Mucosa of descending colon (tissue), 3 donors: ENCODE measurements at places on chromosomes 4 and X. TPM values are rescaled to one million over a fixed set of nuclear protein-coding genes. Genes with fewer than 3 reads are reported as not detected.

DNA sequence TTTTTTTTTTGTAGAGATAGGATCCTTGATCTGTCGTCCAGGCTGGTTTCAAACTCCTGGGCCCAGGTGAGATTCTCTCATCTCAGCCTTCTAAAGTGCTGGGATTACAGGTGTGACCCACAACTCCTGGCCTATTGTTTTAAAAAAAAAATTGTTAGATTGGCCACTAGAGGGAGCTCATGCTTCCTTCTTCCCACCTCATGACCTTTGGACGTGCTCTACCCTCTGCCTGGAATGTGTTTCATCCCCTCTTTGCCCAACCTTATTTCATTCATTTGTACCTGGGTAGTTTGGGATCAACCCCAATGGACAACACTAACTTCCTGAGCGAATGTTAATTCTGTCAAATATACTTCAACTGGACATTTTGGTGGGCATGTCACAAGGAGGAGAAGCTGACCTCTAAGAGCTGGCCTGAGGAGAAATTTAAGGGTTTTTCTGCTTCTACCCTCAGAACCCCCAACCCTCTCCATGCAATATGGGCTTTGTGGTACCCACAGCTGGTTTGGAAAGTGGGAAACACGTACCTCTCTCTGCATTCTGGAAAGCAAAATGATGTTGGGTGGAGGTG is 6.4 kb downstream of the PPEF2 start:
- DNase-seq = no peak

DNA sequence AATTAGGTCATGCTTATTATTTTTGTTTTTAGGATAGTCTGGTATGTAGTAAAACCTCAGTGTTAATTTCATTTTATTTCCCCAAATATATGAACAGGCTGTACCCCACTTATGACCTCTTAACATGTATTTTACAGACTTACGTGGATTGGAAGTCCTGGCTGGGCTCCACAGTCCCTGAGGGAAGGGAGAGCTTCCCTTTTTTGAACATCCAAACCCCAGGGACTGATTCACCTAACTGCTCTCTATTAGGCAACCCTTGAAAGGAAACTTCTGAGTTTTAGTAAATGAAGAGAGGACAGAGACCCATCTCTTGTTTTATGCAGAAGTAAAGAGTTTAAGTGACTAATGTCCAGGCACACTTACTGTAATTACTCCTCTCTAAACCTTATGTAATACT is 233.1 kb upstream of the SPRY1 start:
- DNase-seq = no peak

- no peak for DNase-seq
Measured at GRCh38 chr4:19372390-19372789, 879.3 kb upstream of the SLIT2 start.

DNA sequence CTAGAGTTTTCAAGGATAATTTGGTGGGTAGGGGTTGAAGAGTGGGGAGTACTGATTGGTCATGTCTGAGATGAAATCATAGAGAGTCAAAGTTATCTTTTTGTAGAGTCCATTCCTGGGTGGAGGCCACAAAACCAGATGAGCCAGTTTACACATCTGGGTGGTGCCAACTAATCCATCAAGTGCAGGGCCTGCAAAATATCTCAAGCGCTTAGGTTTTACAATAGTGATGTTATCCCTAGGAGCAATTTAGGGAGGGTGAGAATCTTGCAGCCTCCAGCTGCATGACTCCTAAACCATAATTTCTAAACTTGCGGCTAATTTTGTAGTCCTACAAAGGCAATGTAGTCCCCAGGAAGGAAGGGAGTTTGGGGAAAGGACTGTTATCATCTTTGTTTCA is 988.3 kb upstream of the LCORL start:
- no peak for DNase-seq

Gene GAGE12J
- total RNA-seq = not detected

DNA sequence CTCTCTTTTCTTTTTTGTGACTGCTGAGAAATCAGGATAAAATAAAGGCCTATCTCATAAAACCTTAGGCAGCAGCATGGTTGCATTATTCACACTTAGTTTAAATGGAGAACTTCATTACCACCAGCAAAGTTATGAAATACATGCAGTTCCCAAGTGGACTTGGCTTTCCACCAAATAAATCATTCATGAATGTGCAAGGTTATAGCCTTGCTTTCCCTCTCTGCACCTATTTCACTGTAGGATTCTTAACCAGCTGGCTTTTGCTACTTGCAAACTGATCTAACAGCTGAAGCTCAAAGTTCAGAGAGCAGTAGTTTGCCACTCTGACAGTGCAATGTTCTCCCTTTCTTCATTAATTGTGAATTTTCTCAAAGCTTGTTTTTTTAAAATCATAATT is 140.1 kb upstream of the SMIM31 start:
- DNase-seq = no peak

- DNase-seq = no peak
Measured at GRCh38 chr4:14853176-14853943, 148.9 kb upstream of the CPEB2 start.

- DNase-seq = no peak
Measured at GRCh38 chr4:37719021-37719420, 32.8 kb upstream of the RELL1 start.

DNA sequence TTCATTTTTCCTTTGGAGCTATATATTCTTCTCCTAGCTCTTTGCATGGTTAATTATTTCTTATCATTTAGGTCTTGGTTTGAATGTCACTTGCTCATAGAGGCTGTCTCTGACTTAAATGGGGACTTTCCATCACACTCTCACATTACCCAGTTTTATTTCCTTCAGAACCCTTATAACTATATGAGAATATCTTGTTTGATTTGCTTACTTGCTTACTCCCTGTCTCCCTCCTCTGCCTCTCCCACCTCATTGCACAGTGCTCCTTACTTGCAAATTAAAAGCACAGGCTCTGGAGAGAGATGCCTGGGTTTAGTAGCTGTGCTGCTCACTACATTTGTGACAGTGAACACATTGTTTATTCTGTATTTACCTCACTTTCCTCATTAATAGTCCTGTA is 174.6 kb downstream of the SOWAHB start:
- DNase-seq = no peak

Gene UBA1
- 172 TPM for total RNA-seq

DNA sequence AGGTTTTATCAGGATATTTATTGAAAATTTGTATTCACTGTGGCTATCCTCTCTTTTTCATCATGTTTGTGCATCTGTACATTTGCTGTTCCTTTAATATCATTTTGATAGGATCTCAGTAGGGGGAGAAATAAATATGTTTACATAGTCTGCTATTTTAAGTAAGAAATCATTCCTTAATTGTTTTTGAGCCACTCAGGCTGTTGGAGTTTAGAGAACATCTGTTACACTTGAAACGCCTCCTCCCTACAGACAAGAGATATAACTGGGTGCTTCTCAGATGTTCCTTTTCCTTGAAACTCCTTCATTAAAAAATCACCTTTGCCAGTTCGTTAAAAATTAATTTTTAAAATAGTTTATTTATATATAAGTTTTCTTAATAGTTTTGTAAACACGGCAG is 59.4 kb downstream of the QRFPR start:
- DNase-seq = no peak

DNA sequence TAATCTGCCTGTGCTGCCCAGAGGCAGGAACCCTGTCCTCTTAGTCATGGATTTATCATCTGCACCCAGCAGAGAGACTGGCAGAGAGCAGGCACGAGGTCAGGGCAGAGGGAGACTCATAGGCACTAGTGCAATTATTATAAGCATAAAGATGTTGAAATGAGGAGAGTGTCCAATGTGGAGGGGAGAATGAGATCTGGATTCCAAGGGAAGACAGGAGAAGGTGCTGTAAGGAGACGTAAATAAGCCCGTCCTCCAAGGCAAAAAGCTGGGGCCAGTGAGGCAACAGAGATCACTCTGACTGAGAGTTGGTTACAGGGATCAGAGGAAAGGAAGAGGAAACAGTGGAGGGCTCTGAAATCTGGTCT is 406.2 kb downstream of the MAPK10 start:
- no peak for DNase-seq

DNA sequence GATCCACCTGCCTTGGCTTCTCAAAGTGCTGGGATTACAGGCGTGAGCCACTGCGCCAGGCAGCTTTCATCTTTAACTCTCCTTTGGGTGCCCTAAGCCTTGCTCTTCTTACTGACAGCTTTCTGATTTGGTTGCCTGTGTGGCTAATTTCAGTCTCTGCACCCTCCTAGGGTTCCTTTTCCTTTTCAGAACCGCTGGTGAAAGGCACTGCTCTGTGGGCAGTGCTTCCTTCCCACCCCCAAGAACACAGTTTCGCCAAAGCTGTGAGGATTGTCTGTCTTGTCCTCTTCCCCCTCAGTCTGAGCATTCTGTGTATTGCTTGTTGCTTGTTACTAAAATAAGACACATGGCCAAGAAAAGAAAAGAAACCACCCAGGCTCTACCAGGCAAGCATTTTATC is 101.4 kb upstream of the FRMPD3 start:
- no peak for DNase-seq

Gene QDPR
- 24.1 TPM for total RNA-seq

Gene CT45A5
- not detected for total RNA-seq

Gene RXFP1
- total RNA-seq = 0.22 TPM

DNA sequence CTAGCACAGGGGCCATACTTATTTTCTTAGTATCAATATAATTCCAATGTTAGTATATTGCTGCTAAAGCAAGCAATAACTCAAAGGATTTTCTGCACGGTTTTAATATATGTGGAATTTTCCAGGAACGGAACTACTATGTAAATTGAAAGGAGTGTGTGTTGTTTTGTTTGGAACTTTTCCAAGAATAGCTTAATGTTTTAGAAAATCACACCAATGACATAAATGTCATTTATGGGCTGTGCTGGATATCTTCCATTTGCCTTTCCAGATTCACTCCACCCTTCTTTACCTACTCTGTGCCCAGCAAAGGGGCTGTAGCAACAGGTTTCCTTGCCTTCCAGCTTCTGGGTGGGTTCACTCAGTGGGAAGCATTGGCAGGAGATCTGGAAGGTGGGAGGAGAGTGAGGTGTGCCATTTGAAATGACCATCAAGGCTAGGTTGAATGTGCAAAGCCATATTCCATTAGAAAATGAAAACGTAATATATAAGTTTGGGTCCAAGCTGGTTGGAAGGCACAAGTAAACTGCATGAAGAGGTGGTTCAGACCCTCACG is 25.2 kb upstream of the ZFX start:
- no peak for DNase-seq

DNA sequence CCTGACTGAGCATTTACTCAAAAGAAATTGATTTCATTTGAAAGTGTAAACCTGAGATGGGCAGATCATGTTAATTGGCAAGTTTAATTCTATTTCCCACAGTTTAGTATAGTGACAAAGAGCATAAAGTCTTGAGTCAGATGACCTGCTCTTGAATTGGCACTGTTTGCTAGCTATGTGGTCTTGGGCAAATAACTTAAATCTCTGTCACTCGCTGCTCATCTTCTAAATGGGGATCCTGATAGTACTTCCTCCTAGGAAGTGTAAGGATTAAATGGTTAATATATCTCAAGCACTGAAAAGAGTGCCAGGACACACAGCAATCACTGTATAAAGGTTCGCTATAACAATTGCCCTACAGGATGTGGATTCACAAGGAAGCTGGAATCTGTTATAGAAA is 242.8 kb upstream of the JADE1 start:
- no peak for DNase-seq

DNA sequence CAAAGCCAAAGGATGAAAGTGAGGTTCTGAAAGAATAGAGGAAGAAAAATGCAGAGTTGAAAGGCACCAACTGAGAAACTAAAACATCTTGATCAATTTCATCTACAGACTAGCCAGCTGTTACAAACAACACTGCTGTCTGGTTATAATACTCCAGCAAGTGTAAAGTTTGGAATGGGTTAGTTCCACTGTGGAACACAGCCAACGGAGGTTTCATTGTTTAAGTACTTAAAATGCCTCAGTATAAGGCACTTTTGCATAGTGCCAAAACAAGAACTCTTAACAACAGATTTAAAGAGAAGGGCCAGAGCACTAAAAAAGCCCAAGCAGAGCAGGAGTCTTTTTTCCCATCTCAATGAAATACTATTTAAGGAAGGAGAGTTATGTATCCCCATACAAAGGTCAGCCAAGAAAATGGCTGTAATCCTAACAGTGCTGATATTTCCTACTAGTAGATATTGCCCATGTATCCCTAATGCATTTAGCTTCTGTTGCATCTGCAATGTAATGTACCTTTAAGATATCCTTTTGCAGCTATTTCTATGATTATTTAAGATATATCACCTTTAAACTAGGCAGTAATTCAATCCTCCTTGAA is 16.5 kb downstream of the ACSL4 start:
- no peak for DNase-seq

GRCh38 chrX:101619364-101619763 is 1.6 kb upstream of the ARMCX6 start:
- DNase-seq = no peak

GRCh38 chr4:76622717-76623116 is 187.7 kb downstream of the SHROOM3 start:
- DNase-seq = no peak

Gene GPR34
- total RNA-seq = 11.4 TPM

- no peak for DNase-seq
Measured at GRCh38 chrX:8987672-8988250, 46.2 kb downstream of the FAM9B start.

Gene FOXR2
- total RNA-seq = not detected

DNA sequence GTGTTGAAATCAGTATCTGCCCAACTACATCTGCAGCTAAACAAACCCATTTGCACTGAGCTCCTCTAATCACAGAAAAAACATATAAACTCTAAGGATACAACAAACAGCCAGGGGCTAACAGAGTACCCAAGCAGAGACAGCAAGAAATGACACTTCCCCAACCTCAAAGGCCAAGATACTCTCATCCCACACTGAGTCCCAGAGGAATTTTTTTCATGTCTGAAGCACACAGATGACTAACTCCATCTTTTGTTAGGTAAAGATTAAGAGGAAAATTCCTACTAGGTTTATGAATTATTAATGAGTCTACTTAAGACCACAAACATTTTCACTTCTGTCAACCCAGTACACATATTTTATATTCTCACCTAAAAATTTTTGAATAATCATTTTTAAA is 31.6 kb downstream of the SEPSECS start:
- no peak for DNase-seq

DNA sequence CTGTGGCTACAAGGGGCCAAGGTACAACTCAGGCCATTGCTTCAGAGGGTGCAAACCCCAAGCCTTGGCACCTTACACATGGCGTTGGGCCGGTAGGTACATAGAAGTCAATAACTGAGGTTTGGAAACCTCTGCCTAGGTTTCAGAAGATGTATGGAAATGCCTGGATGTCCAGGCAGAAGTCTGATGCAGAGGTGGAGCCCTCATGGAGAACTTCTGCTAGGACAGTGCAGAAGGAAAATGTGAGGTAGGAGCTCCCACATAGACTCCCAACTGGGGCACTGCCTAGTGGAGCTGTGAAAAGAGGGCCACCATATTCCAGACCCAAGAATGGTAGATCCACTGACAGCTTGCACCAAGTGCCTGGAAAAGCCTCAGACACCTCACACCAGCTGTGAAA is 92.1 kb upstream of the SFRP2 start:
- DNase-seq = no peak
